ENCODE measurements at places on chromosomes 3 and 15.

DNA sequence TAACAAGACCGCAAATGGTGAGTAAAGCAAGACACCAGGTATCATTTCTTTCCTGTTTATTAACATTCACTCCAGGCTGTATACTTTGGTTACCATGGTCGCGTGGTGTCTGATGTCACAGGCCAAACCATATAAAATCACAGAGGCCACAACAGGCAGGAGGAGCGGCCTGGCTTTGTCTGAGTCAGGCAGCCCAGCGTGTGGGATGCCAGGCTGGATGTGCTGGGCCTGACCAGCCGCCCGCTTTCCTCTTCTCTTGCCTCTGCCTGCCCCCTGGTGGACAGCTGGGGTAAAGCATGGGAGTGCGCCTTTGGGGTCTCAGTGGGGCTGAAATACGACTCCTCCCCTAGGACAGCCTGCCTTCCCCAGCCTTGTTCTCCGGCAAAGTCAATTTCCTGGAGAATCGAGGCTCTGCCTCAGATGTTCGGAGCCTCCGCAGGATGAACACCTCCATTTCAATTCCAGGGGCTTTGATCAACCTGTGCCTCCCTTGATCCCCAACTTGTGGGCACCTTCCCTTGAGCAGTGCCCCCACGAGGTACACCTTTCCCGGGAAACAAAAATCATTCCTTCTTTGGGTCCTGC lies 78.2 kb downstream of the CCNL1 start:
- peaks cover 7% of the 10 kb centered on the region for H3K4me1 ChIP-seq
- H3K36me3 ChIP-seq = no peaks in the 10 kb centered on the region
- DNase-seq = no peak
- H3K27me3 ChIP-seq = no peaks in the 10 kb centered on the region
- no peak overlapping the region for H3K4me3 ChIP-seq

GRCh38 chr15:74044267-74045110 lies 37.9 kb downstream of the GOLGA6A start:
- no peaks in the 10 kb centered on the region for H3K4me1 ChIP-seq
- H3K36me3 ChIP-seq = no peaks in the 10 kb centered on the region
- H3K27ac ChIP-seq = peak overlapping the region; percentile 85
- DNase-seq = no peak

DNA sequence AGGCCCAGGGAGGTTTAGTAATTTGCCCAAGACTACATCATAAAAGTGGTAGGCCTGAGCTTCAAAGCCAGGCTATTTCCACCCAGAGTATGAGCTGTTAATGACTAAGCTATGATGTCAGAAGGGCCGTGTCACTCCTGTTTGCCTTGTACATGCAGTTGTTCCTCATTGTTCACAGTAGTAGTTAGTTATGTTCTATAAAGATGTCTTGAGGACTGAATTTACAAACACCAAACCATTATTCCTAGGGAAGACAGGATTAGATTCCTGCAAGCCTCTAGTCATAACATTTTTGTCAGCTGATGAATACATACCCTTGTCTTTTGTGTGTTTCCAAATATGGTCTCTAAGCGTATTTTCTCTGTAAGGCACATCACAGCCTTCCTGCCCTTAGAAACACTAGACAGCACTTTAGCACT lies 20.9 kb upstream of the LARS2 start:
- DNase-seq = no peak
- H3K4me1 ChIP-seq = peaks cover 31% of the 10 kb centered on the region
- no peaks in the 10 kb centered on the region for H3K27me3 ChIP-seq
- H3K27ac ChIP-seq = peak overlapping the region; percentile 49

DNA sequence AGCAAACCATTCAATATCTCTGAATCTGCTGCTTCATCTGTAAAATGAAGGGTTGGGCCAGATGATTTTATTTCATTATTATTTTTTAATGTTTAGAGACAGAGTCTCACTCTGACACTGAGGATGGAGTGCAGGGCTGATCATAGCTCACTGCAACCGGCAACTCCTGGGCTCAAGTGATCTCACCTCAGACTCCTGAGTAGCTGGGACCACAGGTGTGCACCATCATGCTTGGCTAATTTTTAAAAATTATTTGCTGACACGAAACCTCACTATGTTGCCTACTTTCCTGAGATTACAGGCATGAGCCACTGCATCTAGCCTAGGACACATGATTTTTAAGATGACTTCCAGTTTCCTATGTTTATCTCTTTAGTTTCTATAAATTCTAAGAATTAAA lies 105.8 kb downstream of the P3H2 start:
- no peak overlapping the region for H3K27ac ChIP-seq
- peaks cover 53% of the 10 kb centered on the region for H3K4me1 ChIP-seq
- H3K36me3 ChIP-seq = no peaks in the 10 kb centered on the region

DNA sequence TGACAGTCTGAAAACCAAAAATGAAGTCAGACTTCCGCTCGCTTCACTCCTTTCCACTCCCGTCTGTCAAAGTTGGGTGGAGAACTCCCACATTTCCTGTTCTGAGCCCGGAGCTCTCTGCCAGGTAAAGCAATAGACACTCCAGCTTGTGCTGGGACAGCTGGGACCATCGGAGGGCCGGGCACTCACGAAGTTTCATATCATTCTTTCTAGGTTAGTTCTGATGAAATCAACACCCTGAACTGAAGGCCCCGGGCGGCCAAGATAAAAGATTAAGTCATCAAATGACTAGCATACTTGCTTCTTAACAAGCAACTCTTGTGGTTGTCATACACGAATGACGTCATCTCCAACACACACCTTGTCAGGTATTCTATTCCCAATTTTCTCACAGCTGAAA lies 42.1 kb downstream of the MAGI1 start:
- peak overlapping the region; percentile 73 for H3K27ac ChIP-seq
- H3K36me3 ChIP-seq = no peaks in the 10 kb centered on the region

DNA sequence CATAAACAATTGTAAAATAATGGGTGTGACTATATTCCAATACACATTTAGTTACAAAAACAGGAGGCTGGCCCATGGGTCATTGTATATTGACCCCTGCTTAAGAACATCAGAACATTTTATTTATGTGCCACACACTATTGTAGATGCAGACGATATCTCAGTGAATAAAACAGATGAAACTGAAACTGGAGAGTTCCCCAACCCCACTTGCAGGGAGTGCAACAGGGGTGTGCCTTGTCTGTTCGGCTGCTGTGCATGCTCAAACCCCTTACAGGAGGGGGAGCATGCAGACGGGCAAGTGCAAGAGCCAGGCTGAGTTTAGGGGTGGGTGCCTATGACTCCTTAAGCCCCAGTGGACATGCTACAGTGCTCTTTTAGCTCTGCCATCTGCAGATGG lies 509.6 kb downstream of the IGSF11 start:
- DNase-seq = no peak
- no peaks in the 10 kb centered on the region for H3K36me3 ChIP-seq
- no peak overlapping the region for H3K27ac ChIP-seq
- peaks cover 4% of the 10 kb centered on the region for H3K4me1 ChIP-seq
- H3K27me3 ChIP-seq = no peaks in the 10 kb centered on the region

DNA sequence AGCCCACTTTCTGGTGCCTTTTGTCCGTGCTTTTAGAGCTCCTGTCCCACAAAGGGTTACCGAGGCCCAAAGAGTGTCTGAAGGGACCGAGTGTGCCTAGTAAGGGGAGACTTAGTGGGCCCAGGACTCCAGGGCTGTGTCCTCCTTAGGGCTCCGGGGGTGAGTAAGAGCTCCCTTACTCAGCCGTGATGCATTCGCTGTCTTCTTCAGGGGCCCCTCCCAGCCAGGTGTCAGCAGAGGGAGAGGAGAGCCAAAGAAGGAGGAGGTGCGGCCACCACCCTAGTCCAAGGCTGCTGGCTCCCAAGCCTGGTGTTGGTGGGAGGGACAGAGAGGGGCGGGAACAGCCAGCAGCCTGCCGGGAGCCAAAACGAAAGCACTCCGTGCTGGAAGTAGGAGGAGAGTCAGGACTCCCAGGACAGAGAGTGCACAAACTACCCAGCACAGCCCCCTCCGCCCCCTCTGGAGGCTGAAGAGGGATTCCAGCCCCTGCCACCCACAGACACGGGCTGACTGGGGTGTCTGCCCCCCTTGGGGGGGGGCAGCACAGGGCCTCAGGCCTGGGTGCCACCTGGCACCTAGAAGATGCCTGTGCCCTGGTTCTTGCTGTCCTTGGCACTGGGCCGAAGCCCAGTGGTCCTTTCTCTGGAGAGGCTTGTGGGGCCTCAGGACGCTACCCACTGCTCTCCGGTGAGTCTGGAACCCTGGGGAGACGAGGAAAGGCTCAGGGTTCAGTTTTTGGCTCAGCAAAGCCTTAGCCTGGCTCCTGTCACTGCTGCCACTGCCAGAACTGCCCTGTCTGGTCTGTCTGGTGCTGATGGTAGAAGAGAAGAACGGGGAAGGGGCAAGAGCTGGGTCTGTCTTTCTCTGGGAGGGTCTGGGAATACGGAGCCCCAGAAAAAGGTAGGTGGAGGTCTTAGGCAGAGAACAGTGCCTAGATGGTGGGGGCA lies at the start of gene IL17RC:
Gene IL17RC (plus strand): TSS at position 365 of the 947 bp plus-strand sequence. CDS start 218 bp downstream, at position 583.
- H3K4me3 ChIP-seq = peak within 1 kb of the TSS; percentile 63
- no peaks in the 10 kb centered on the region for H3K27me3 ChIP-seq
- H3K27ac ChIP-seq = peak within 1 kb of the TSS; percentile 94
- no peak for DNase-seq
- peaks cover 71% of the 10 kb centered on the region for H3K4me1 ChIP-seq

GRCh38 chr15:59845942-59846499 lies 156.9 kb upstream of the BNIP2 start:
- no peak for DNase-seq
- no peaks in the 10 kb centered on the region for H3K4me1 ChIP-seq
- no peak overlapping the region for H3K27ac ChIP-seq
- no peaks in the 10 kb centered on the region for H3K27me3 ChIP-seq

- DNase-seq = no peak
- H3K4me3 ChIP-seq = no peak overlapping the region
- H3K4me1 ChIP-seq = no peaks in the 10 kb centered on the region
- no peak overlapping the region for H3K27ac ChIP-seq
- H3K27me3 ChIP-seq = no peaks in the 10 kb centered on the region
These were observed 2.1 kb downstream of the ANKUB1 start for GRCh38 chr3:149790268-149790667.

- no peaks in the 10 kb centered on the region for H3K36me3 ChIP-seq
- no peaks in the 10 kb centered on the region for H3K27me3 ChIP-seq
- DNase-seq = no peak
- no peak overlapping the region for H3K4me3 ChIP-seq
- peaks cover 25% of the 10 kb centered on the region for H3K4me1 ChIP-seq
These were observed 112.2 kb upstream of the ETV5 start for GRCh38 chr3:186220911-186221645.

GRCh38 chr3:13492976-13493866 lies 13.1 kb downstream of the HDAC11 start:
- peaks cover 5% of the 10 kb centered on the region for H3K4me1 ChIP-seq
- H3K27ac ChIP-seq = no peak overlapping the region
- no peaks in the 10 kb centered on the region for H3K27me3 ChIP-seq
- no peak for DNase-seq
- peaks cover 55% of the 10 kb centered on the region for H3K36me3 ChIP-seq

- H3K4me1 ChIP-seq = no peaks in the 10 kb centered on the region
- H3K4me3 ChIP-seq = no peak overlapping the region
- no peaks in the 10 kb centered on the region for H3K36me3 ChIP-seq
- H3K27ac ChIP-seq = no peak overlapping the region
These were observed 369.3 kb upstream of the TRIM42 start for GRCh38 chr3:140308535-140308934.

DNA sequence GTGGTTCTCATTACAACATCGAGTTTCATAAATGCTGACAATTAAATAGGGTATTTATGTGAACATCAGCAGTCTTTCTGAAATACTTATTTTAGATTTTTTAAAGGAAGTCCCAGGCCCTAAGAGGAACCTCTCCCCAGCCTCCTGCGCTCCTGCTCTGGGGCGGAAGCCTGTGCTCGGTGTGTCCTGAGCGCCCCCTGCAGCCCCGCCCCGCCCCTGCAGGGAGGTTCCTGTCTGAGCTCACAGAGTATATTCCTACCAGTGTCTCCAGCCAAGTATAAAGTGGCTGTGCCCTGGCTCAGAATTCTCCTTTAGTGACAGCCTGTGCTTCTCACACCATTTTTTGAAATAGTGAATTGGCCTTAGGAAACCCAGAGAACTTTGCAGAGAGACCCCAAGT lies 567.9 kb downstream of the GOLGA6L6 start:
- H3K27ac ChIP-seq = no peak overlapping the region
- no peaks in the 10 kb centered on the region for H3K36me3 ChIP-seq
- no peaks in the 10 kb centered on the region for H3K4me1 ChIP-seq
- no peak for DNase-seq
- no peaks in the 10 kb centered on the region for H3K27me3 ChIP-seq

DNA sequence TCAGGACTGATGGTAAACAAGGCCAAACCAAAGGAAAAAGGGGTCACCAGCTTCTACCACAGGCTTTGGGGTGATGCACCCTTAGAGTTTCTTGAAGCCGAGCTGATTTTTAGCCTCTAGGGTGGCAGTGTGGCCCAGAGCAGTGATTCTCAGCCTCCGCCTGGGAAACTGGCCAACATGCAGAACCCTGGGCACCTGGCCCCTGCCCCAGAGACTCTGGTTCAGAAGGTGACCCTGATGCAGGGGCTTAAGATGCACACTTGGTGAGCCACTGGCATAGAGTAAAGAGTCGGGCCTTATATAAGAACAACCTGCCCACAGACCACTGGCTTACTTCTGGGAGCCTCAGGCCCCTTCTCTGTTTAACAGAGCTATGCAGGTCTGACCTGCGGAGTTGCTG lies 44.5 kb downstream of the SYNM start:
- no peaks in the 10 kb centered on the region for H3K36me3 ChIP-seq
- peak overlapping the region; percentile 61 for H3K27ac ChIP-seq
- no peaks in the 10 kb centered on the region for H3K4me1 ChIP-seq

- no peaks in the 10 kb centered on the region for H3K4me1 ChIP-seq
- H3K4me3 ChIP-seq = no peak overlapping the region
These were observed 24.0 kb upstream of the SPTSSB start for GRCh38 chr3:161395115-161396012.

DNA sequence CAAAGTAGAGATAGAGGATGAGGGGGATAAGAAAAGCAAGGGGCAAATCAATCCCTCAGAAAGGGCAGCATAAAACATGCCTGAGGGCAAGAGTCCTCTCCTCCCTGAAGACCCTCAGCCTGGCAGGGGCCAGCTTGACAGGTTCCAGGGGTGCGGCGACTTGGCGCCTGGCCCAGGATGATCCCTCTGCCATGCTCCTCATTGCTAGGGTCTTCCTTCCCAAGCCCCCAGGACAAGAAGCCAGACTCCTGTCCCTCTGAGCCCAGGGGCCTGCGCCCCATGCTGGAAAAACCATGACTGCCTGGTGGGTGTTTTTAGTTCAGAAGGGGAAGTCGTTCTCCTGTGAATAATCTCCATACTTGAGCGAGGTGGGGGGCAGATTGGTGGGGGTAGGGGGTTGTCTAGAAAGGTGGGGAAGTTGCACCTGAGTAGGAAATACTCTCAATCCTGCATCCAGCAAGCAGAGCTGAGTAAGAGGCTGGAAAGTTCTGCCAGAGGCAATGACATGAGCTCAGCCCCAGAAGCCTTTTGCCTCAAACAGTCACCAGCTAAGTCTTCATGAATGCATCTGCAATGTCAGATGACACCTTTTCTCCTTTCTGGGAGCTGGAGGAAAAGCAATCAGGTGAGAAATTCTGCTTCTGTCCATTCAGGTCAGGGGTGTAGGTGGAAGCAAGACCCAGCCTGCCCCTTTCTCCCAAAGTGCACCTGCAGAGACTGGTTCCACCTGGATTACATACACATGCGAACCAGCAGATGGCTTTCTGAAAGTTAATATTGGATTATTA lies 18.3 kb downstream of the SLC12A8 start:
- no peaks in the 10 kb centered on the region for H3K36me3 ChIP-seq
- H3K27me3 ChIP-seq = no peaks in the 10 kb centered on the region
- H3K4me3 ChIP-seq = no peak overlapping the region

- no peak overlapping the region for H3K27ac ChIP-seq
- H3K4me1 ChIP-seq = no peaks in the 10 kb centered on the region
- DNase-seq = no peak
- H3K36me3 ChIP-seq = no peaks in the 10 kb centered on the region
- H3K27me3 ChIP-seq = no peaks in the 10 kb centered on the region
These were observed 371.6 kb upstream of the ZNF385D start for GRCh38 chr3:22122567-22122966.

Data from esophagus squamous epithelium (tissue), 5 donors.